A549 treated with Hydrocortisone at 1 μM for 4 hours (cell line): ENCODE measurements at places on chromosomes 2 and 18. TPM values are rescaled to one million over a fixed set of nuclear protein-coding genes. Genes with fewer than 3 reads are reported as not detected.

The GPD2 gene
- 16.1 to 35.3 TPM (median 19.9 TPM) in 5 replicates for total RNA-seq

The TMEM178A gene
- total RNA-seq = 0.08 to 0.25 TPM (median 0.12 TPM) in 5 replicates

The RGPD3 gene
- total RNA-seq = 0.06 to 0.23 TPM (median 0.17 TPM) in 5 replicates

The IL37 gene
- not detected in 5 replicates for total RNA-seq

The M1AP gene
- 0.03 TPM in 1 of 5 replicates, not detected in the others for total RNA-seq

The SLC5A7 gene
- total RNA-seq = not detected in 5 replicates

The LTBP1 gene
- 22.2 to 41.7 TPM (median 31.2 TPM) in 5 replicates for total RNA-seq
